ENCODE measurements at places on chromosomes 6 and 20.

- no peaks in the 10 kb centered on the region for H3K27me3 ChIP-seq
- no peak overlapping the region for H3K27ac ChIP-seq
- H3K36me3 ChIP-seq: no peaks in the 10 kb centered on the region
- no peaks in the 10 kb centered on the region for H3K4me1 ChIP-seq
- DNase-seq: no peak
- no peak overlapping the region for H3K4me3 ChIP-seq
Observed at GRCh38 chr20:64095455-64095854, 11.3 kb upstream of the LKAAEAR1 start.

DNA sequence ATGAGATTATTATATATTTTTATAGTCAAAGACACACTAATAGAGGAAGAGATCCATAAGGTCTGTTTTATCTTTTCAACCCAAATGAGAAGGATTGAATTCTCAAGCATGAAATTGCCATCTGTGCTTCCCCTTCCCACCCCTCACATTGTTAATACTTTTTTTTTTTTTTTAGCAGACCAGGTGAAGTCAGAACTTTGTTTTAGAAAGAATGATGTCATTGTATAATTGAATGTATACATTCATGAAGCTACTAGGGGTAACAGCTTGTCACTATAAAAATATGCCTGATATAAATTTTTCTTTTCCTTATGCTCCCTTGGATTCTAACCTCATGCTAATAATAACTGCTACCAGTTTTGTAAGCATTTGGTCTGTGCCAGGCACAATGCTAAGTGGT is 88.9 kb downstream of the TFAP2B start:
- H3K4me1 ChIP-seq: no peaks in the 10 kb centered on the region
- H3K36me3 ChIP-seq: no peaks in the 10 kb centered on the region
- no peak overlapping the region for H3K27ac ChIP-seq
- no peaks in the 10 kb centered on the region for H3K27me3 ChIP-seq
- DNase-seq: no peak
- no peak overlapping the region for H3K4me3 ChIP-seq

DNA sequence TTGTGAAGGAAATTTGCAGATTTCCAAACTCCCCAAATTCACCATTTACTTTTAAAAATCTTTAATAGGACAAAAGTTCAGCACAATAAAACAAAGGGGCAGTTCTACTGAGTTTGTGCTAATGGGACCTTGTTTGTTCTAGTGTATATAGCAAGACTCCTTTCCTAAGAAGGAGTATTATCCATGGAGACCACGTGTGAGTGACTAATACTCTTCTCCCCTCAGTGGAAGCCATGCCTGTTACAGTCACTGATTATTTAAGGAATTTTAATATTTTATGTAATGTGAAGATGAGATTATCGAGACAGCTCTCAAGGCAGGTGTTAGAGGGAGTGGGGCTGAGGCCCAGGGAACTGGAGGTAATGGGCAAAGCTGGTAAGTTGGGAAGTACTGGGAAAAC is 16.4 kb upstream of the QKI start:
- no peak for DNase-seq
- no peak overlapping the region for H3K27ac ChIP-seq
- no peak overlapping the region for H3K4me3 ChIP-seq
- H3K4me1 ChIP-seq: no peaks in the 10 kb centered on the region
- H3K36me3 ChIP-seq: no peaks in the 10 kb centered on the region
- no peaks in the 10 kb centered on the region for H3K27me3 ChIP-seq

DNA sequence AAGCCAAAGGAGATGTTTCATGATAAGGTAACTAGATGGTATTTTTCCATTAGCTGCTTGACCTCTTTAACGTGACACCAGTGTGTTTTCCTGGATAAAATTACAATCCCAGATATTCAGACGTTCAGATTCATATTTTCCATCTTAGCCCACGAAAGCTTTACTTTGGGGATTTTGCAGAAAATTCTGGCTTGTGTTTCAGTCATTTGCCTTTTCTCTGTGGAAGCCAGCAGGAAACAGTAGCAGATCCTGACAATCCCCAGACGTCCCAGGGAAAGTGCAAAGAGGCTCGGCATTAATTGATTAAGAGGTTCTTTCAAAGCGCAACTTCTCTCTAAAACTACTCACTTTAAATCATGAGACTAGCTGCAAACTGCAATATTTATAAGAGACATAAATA is 243.6 kb downstream of the UST start:
- no peak overlapping the region for H3K27ac ChIP-seq
- H3K27me3 ChIP-seq: no peaks in the 10 kb centered on the region
- H3K36me3 ChIP-seq: no peaks in the 10 kb centered on the region
- H3K4me3 ChIP-seq: no peak overlapping the region
- no peak for DNase-seq

GRCh38 chr6:116562614-116563013 is 8.7 kb upstream of the RWDD1 start:
- no peaks in the 10 kb centered on the region for H3K36me3 ChIP-seq
- H3K27ac ChIP-seq: no peak overlapping the region
- DNase-seq: no peak
- no peaks in the 10 kb centered on the region for H3K27me3 ChIP-seq
- peaks cover 11% of the 10 kb centered on the region for H3K4me1 ChIP-seq

DNA sequence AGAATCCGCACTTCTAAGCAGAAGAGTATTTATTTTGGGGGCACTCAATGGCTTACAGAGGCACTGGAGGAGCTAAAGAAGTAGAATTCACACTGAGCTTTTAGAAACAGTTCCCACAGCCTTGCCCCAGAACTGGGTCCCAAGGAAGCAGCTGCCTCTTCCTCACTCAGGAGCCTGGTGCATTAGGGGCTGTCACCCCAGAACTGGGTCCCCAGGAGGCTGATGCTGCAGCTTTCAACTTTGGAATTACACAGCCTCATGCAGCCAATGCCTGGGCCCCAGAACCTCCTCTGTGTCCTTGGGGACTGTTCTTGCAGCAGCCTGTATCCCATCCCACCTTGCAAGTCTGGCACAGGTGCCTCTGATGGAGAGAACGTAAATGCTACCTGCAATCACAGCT is 96.4 kb downstream of the DACT2 start:
- H3K27ac ChIP-seq: no peak overlapping the region
- no peak overlapping the region for H3K4me3 ChIP-seq
- H3K4me1 ChIP-seq: no peaks in the 10 kb centered on the region
- H3K27me3 ChIP-seq: no peaks in the 10 kb centered on the region
- no peaks in the 10 kb centered on the region for H3K36me3 ChIP-seq
- no peak for DNase-seq

DNA sequence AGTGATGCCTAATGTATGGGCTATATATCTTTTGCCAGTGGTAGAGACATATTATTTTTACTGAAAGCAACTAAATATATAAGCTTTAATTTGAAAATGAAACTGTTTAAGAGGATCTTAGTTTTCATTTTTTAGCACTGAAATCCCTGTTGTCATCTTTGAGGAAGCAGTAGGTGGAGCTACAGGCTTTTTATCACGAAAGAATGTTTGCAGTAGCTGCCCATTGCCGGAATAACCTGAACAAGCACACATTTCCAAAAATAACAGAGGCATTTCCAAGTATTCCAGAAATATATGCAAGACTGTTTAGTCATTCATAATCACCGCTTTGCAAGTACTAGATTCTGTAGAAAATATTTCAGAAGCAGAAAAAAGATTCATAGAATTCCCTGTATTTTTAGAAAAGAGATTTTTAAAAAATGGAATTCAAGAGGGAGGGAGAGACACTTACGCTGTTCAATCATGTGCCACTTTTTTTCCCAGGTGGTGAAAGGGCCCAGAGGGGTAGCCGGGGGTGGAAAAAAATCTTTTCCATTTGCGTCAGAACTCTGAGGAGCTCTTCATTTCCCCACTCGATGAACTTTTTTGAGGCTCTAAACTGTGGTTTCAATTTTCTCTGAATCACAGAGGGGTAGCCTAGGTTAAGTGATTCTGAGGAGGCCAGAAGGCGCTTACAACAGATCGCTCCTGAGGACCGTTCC is 142.5 kb upstream of the FERMT1 start:
- no peaks in the 10 kb centered on the region for H3K36me3 ChIP-seq
- H3K27ac ChIP-seq: no peak overlapping the region
